ENCODE measurements at places on chromosomes 7 and 10. TPM values are rescaled to one million over a fixed set of nuclear protein-coding genes. Genes with fewer than 3 reads are reported as not detected.

Gene RBP4
- polyA plus RNA-seq = 4.9 TPM

Gene PNLIPRP2
- polyA plus RNA-seq = 0.44 TPM

Gene TAS2R4
- polyA plus RNA-seq = 0.43 TPM

DNA sequence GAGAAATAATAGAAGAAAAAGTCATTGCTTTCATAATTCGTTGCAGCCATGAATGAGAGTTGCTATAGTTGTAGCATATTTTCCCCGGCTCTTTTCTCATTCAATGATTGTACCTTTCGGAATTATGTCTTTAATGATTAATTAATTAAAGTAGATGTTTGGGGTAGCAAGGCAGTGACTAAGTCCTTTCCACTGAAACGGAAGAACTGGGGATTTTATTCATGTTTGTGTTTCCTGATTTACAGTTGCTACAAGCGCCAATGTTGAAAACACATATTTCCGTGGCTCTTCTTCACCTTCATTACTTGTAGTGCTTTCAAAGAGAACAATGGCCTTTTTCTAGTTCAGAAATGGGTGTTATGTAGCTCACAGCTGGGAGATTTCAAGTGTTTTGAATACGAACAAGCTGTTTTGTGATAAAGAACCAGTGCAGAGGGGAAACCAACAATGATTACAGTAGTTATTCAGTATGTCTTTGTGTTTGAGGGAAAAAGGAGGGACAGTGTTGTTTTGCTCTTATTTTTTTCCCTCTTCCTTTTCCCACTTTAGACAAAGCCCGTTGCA, 153.5 kb downstream of the NSUN6 start:
- no peak for DNase-seq

DNA sequence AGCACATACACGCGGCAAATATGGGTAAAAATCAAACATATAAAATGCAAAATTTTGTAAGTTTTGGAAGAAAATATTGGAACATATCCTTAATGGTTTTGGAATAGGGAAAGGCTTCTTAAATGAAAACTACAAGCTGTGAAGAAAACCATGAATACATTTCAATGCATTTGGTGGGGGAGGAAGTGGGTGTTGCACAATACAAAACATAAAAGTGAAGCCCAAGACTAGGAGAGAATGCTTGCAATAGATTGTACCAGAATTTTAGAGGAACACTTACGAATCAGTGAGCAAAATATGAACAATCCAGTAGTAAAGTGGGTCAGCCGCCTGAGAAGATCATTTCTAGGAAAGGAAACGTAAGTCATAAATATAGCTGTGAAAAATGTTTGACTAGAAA, 322.6 kb upstream of the MKI67 start:
- DNase-seq = no peak

- DNase-seq = no peak
Observed at GRCh38 chr10:101941871-101942270, 98.3 kb upstream of the KCNIP2 start.

DNA sequence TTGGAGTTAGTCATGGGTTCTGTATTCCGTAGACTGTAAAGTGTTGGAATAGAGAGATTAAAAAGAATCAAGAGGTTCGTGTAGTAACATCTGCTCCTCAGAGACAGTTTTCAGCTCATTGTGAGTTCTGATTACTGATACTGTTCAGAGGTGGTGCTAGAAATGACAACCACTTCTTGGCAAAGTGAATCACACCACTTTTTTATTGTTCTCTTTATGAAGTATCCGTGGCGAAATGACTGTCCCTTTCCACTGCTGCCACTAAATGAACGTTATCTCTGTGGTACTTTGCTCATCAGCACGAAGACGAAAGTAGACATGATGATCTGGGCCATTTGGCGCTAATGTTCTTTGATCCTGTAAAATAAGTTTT, 860 bp downstream of the RPP30 start:
- DNase-seq = no peak

GRCh38 chr10:5774987-5775620, 38.1 kb downstream of the GDI2 start:
- DNase-seq = no peak

DNA sequence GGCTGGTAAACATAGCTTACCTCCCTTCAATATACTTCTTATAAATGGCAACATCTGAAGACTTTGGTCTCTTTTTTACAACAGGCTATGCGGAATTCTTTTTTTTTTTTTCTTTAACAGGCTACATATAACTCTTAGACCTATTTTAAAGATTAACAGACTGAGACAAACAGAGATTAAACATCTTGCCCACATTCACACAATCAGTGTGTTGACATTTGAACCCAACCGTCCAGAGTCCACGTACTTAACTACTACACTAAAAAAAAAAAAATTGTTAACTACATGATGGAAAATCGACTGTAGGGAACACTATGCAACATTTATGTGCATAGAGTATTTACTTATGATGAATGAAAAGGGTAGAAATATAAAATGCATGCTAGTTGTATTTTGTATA, 298.5 kb downstream of the ELMO1 start:
- no peak for DNase-seq

- DNase-seq = no peak
Observed at GRCh38 chr10:113283189-113283588, 269.7 kb upstream of the HABP2 start.

DNA sequence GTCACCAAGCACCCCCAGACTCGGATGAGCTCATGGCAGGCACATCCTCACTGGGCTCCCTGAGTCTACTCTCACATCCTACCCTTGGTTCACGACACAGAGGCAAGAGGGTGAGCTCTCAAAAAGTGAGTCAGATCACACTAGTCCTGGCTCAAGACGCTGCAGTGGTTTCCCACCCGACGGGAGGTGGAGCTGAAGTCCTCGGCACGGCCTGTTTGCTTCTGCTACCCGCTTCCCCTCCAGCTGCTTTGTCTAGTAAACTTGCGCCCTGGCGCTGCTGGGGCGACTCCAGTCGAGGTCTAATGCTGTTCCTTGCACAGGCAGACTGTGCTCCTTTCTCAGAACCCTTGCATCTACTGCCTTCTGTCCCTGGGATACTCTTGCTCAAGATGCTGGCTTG, 13.5 kb upstream of the SFMBT2 start:
- no peak for DNase-seq

- no peak for DNase-seq
Observed at GRCh38 chr7:41809940-41810576, 107.2 kb upstream of the INHBA start.

- no peak for DNase-seq
Observed at GRCh38 chr10:106914016-106914415, 250.5 kb downstream of the SORCS1 start.

Gene SPDYE8
- 0.10 TPM for polyA plus RNA-seq

GRCh38 chr10:98408799-98409198, 6.2 kb downstream of the PYROXD2 start:
- no peak for DNase-seq

Measured in muscle of back (tissue), 13 donors.